Inflammatory macrophage treated with lipopolysaccharide for 4 hours (primary cell): ENCODE measurements at places on chromosomes 13 and 19.
A peak's percentile ranks its signal among the peaks of the same experiment; 100 is the strongest.

DNA sequence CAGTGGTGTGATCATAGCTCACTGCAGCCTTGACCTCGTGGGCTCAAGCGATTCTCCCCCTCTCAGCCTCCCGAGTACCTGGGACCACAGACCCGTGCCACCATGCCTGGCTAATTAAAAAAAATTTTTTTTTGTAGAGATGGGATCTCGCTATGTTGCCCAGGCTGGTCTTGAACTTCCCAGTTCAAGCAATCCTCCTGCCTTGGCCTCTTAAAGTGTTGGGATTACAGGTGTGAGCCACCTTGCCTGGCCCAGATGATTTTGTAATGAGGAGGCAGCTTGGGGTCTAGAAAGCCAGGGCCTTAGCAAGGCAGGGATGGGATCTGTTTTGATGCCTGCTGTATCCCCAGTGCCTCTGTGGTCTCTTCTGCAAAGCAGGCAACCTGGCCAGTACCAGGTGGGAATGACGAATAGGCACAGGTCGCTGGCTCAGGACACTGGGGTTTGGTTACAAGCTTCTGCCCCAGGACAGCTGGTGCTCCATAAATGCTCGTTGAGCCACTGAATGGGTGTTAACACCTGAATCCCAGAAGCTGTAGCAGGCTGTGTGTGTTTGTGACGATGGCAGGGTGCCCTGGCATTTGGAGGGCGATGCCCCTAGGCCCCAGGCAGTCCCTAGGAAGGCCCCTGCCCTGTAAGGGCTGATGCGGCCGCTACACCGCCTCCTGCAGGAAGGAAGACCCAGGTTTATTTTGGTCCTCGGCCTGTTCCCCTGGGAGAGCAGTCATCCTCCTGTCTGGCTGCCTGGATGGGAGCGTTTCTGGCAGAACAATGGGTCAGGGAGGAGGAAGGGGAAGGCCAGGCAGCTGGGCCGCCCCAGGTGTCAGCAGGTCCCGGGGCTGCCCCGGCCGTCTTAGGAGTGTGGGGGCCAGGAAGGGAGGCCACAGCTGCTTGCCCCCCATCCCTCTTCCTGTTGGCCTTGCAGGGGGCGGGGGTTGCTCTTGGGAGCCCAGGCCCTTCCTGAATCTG lies 8.6 kb downstream of the TNFAIP8L1 start:
- no peak for DNase-seq

GRCh38 chr19:41951686-41952172 lies 7.4 kb downstream of the RABAC1 start:
- peak; percentile 72 for DNase-seq

- DNase-seq: no peak
Measured at GRCh38 chr19:20357921-20358320, 190.9 kb downstream of the ZNF486 start.

- no peak for DNase-seq
Measured at GRCh38 chr19:17946965-17947784, 14.4 kb downstream of the CCDC124 start.

DNA sequence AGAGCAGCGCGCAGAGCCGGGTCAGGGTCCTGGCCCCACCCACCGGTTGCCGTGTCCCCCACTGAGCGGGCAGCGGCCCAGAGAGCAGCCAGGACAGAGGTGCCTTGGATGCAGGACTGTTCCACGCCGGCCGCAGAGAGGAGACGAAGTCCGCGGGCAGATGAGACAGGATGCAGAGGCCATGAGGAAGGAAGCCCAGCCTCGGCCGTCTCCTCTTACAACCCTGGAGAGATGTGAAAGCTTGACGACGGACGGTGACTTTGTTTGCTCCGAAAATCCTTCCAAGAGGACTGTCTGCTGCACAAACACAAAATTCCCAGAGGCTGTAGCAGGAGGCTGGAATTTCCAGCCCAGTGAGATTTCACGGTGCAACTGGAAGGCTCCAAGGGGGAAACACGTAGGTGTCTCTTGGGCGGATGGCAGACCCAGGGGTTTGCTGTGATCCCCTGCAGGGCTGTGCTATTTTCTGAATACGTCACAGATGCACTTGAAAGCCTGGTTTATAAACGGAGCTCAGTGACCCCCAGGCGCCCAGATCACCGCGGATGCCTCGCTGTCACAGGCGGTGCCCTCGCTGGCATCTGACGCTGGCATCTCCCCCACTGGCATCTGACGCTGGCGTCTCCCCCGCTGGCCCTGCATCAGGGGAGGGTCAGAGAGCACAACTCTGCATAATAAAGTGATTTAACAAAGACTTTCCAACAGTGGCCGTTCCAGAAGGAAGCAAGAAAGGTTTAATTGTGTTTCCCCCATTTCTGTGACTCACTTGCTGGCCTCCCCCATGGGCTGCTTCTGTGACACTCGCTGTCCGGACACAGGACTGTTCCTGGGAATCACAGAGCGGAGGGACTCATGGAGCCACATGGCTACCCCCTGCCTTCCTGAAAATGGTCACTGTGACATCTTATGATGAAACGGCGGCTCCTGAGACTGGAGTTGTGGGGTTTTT lies 62.0 kb upstream of the C13orf46 start:
- DNase-seq: peak; percentile 73

- DNase-seq: no peak
Measured at GRCh38 chr19:13127051-13127450, 9.0 kb downstream of the NACC1 start.

- DNase-seq: no peak
Measured at GRCh38 chr13:58869566-58869965, 1238.0 kb downstream of the PCDH17 start.

DNA sequence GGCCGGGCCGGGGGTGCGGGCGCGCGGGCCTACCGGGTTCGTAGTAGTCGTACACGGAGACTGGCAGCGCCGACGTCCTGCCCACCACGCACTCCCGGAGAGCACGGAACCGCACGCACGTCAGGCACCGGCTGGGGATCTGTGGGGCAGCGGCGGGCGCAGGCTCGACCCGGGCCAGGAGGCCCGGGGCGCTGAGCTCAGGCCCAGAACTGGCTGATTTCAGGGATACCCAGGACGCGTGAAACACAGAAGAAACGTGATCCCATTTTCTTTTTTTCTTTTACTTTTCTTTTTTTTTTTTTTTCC lies 9.0 kb downstream of the F2RL3 start:
- DNase-seq: no peak

GRCh38 chr13:106527826-106528225 lies 7.6 kb downstream of the EFNB2 start:
- DNase-seq: no peak

DNA sequence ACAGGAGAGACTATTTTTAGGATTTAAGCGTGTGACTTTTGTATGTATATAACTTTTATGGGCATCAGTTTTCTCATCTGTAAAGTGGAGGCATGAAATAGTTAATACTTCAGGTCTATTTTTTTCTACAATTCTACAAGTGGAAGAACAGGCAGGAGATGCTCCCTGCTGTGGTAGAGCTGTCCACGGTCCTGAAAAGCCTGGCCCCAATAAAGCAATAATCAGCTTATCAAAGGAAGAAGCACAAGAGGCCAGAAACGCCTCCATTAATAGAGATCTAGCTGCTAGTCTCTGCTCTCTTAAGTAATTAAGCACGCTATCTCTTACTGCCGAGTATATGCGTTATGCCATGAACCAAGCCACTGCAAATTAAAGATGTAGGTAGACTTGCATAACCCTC lies 28.0 kb upstream of the WASF3 start:
- peak; percentile 6 for DNase-seq

GRCh38 chr13:99431927-99432608 lies 69.2 kb upstream of the TM9SF2 start:
- peak; percentile 75 for DNase-seq

GRCh38 chr19:45976178-45976577 lies 2.5 kb upstream of the NOVA2 start:
- no peak for DNase-seq

DNA sequence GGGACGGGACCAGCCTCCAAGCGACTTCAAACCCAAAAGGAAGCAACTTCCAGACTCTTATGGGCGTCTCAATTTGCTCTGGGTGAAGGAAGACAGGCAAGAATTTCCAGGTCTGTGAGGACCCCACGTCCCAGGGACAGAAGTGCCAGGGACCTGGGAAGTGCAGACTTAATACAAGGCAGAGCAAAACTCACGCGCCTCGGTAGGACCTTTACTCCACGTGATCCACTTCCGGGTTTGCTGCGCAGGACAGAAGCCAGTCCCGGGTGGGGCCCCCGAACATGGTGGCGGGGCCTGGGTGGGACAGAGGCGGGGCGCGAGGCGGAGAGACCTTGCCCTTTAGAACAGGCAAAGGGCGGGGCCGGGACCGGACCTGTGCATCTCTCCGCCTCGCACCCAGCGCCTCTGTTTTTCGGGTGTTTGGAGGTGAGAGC lies 9.3 kb downstream of the ZNF611 start:
- DNase-seq: no peak

- DNase-seq: no peak
Measured at GRCh38 chr13:93774506-93774905, 547.9 kb downstream of the GPC6 start.

GRCh38 chr19:46890423-46891170 lies 29.8 kb downstream of the ARHGAP35 start:
- DNase-seq: no peak

DNA sequence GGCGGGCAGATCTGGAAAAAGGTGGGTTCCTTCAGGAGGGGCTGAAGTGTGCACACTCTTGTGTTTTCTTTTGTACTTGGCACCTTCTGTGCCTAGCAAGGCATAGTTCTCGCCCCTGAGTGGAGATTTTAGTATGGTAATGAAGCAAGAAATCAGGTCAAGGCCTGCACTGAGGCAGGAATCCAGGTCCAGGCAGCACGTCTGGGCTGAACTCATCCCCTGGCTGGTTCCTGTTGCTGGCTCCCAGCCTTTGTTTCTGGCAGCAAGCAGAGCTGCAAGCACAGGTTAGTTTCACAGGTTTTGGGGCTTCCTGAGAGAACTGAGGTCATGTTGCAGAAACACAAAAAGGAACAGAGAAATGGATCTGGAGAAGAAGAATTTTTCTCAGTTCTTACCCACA lies 21.2 kb downstream of the SIGLEC7 start:
- DNase-seq: no peak

- DNase-seq: no peak
Measured at GRCh38 chr13:99301913-99302636, 5.1 kb downstream of the GPR183 start.

DNA sequence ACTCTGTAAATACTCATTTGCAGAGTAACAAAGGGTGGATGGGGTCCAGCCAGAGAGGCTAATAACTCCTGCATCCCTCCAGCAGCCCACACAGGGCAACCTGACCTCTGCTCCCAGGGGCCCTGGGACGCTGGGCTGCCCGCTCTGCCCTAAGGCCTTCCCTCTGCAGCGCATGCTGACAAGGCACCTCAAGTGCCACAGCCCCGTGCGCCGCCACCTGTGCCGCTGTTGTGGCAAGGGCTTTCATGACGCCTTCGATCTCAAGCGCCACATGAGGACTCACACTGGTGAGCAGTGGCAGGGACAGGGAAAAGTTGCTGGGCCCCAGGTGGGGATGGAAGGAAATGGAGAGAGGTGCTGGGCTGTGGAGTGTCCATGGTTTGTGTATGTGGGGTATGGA lies 1.7 kb downstream of the OVOL3 start:
- no peak for DNase-seq

DNA sequence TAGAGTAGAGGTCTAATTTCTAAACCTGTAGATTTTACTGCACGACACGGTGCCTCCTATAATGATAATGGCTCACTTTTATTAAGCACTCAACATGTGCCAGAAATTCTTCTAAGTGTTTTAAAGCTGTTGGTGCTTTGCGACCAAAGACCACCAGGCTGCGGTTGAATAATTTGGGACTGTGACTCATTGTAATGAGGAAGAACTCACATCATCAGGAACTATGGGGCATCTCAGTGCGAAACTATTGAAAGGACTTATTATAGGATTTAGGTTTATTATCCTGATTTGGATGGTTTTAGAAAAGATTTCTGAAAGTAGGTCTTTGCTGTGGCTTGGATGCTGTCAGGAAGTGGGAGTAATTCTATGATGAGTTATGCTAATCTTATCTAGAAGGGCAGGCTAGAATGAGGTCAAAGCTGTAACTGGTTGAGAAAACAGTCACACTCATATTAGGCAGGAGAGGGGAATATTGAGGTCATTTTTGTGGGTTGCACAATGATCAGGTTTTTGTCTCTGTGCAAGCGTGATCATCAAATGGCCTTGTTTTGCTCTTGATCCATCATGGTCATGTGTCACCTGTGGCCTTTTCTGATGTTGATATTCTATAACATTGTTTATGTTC lies 266.8 kb downstream of the PCDH20 start:
- DNase-seq: no peak

DNA sequence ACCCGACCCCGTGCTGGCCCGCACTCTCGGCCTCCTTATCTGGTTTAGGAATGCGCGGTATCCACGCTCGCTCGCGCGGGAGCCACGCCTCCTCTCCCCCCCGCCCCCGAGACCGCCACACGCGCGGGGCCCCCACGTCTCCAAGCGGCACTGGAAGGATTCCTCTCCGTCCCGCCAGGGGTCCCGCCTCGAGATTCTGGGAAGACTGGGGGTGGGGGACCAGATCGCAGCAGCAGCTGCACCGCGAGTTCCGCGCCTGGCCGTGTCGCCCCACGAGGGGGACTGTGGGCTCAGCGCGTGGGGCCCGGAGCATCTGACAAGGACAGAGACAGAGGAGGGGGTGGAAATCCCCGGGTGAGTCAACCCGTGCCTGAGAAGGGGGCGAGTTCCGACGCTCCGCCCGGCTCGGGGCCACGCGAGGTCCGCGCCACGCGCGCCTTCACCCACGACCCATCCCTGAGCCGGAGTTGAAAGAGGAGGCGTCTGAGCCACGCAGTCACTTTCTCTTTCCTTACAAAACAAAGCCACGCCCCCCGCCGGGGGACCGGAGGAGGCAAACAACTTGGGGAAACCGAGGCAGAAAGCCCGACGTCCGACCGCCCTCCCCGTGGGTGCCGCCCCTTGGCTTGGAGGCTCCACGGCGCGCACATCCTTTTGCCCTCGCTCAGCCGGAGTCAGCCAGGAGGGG lies 814 bp downstream of the S1PR2 start:
- peak; percentile 55 for DNase-seq

DNA sequence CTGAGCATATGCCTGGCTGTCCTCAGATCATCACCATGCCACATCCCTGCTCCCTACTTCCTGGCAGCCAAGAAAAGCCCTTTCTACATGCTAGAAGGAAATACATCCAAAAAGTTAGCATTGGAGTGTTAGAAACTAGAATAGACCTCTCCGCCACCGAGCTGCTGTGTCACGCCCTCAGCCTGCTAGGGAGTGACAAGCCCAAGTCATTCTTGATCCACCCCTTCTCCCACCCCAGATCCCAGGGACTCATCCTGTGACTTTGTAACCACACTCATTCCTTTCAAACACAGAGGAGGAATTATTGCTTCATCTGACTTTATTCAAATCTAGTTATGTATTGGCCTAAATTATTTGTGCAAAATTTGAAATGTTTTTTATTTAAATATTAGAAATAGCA lies 45.3 kb downstream of the POLR1D start:
- no peak for DNase-seq
